Mammary epithelial cell (primary cell): ENCODE measurements at places on chromosomes 2 and 18.

DNA sequence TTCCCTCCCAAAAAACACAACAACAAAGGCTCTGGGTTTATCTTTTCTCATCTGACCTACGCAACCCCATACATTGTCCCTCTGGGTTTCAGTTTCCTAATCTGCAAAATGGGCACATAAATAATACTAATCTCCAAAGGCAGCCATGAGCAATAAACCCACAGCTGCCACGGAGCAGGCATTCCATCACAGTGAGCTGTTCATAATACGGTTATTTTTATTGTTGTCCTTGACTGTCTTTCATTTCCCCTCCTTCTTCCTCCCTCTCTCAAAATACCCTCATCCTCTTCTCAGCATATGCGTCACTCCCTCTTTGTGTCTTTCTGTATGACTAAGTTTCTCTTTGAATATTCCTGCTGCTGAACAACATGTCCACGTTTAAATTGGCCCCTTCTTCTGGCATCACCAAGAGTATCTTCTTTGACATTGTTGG lies 129.8 kb upstream of the CAB39 start:
- DNase-seq: peak; percentile 56

- no peak for DNase-seq
Observed at GRCh38 chr18:70380915-70381896, 92.4 kb downstream of the SOCS6 start.

DNA sequence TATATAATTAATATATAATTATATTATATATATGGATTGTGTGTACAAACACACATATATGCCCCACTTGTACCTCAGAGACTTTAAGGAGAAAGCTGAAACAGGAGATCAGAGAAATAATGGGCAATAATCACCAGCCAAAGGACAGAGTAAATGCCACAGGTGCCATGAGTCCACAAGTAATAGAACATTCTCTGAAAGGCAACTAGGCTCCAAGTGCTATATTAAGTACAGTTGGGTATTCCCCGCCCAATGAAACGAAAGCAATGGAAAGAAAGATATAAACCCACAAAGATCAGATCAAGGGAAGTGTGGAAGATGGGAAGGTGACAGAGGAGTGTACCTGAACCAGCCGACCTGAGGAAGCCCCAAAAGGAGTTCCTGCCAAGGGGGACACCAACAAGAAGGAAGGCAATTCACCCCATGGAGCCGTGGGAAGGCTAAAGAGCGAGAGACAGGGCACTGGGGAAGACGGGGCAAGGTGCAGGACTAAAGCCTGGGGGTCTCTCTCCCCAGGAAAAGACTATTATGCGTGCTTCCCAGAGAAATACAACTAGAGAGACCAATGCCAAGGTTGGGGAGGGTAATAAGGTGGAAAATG lies 19.0 kb downstream of the DYM start:
- DNase-seq: no peak

DNA sequence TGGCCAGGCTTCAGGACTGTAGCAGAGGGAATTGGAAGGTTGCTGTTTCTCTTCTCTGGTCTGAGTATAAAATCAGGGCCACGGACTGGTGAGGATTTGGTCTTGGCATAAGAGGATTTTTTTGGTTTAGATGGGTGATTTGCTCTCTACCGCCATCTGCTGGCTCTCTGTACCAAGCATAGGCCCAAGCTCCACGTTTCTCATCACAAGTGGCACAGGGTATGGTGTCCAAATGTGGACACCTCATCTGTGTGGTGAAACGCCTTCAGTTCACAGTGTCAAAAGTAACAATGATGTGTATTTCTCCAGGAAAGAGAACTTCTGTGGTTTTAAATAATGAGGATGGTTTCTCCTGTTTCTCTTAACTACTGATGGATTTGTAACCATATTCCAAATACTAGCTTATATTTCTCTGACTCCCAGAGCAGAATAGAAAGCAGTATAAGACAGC lies 115.1 kb downstream of the EML6 start:
- DNase-seq: peak; percentile 50

- DNase-seq: no peak
Observed at GRCh38 chr2:44184106-44184505, 15.4 kb downstream of the PPM1B start.

DNA sequence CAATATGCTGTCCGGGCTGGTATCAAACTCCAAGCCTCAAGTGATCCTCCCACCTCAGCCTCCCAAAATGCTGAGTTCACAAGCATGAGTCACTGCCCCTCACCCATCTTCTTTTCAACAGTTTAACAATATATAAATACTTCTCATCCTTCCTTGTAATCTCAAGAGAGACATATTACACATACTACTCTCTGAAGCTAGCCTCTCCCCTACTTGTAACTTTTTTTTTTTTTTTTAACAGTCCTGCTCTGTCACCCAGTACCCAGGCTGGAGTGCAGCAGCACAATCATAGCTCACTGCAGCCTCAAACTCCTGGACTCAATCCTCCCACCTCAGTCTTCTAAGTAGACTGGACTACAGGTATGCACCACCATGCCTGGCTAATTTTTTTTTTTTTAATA lies 5.7 kb downstream of the GFPT1 start:
- DNase-seq: no peak

- no peak for DNase-seq
Observed at GRCh38 chr18:32346671-32347070, 124.0 kb downstream of the GAREM1 start.

DNA sequence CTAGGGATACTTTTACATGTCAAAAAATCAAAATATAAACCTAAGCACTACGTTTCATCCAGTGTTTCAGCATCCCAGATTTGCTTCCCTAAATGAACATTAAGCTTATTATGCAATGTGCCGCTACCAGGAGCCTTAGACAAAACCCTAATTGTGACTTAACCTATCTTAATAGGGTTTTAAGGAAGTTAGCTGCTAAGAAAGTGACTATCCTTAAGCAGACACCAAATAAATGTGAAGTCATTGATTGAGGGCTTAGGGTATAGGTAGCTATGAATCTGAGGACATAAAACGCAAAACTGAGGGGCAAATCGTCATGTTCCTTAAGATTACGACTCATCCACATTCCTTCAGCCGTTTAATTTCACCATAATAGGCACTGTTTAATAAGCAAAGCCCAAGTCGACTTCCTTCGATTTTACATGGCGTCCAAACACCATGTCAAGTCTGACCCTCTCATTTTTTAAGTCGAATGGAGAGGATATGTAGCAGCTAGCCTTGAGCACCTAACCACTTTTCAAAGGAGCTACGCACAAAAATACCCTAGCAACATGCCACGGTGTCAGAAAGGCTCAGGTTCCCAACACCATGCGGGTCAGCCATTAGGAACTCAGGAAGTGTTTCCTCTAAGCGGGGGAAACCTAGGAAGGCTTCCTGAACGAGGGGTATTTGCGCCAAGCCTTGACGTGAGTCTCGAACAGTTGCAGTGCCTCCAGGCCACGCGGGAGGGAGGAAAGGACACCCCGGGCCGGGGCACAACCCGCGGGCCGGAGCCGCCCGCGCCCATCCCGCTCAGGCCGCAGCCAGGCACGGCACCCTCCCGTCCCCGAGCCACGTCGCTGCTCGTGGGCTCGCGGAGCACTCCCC lies 1.0 kb downstream of the HDLBP start:
- no peak for DNase-seq
